ENCODE measurements at places on chromosomes 1 and 21.

GRCh38 chr1:99469550-99469971, 176.4 kb upstream of the PALMD start:
- DNase-seq: no peak

DNA sequence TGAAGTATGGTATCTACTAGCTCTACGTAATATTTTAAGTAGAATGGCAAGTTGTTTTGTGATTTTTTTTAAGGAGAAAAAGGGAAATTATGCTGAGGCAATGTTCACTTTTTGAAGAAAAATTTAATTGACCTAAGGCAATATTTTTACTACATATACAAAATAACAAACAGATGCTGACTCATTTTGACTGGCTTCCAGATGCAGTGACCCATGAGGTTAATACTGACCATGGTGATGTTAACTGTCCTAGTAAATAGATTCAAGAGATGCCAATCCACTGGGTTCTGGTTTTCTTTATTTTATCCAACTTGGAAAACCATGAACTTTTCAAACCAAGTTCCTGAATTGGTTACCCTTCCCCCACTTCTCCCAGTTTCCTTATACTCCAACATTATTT, 154.9 kb downstream of the CRB1 start:
- no peak for DNase-seq

- DNase-seq: peak; percentile 98
These were observed at the start of gene AHCYL1 for GRCh38 chr1:109984456-109985246. Gene AHCYL1, plus strand, starts transcription at chr1:109984765. Its CDS starts 288 bp downstream, at chr1:109985053.

DNA sequence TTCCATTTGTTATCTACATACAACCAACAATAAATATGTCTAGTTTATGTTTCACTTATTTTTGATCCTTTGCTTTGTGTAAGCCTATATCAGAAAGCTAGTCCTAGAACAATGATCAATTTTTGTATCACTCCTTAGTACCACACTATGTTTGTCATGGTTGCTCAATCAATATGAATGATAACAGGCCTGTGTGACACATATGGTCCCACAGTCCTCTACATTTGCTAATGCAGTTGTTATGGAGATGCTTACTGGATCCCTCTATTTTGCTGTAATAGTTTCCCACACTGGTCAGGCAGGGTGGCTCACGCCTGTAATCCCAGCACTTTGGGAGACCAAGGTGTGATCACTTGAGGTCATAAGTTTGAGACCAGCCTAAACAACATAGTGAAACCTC, 59.1 kb downstream of the ERO1B start:
- DNase-seq: no peak

DNA sequence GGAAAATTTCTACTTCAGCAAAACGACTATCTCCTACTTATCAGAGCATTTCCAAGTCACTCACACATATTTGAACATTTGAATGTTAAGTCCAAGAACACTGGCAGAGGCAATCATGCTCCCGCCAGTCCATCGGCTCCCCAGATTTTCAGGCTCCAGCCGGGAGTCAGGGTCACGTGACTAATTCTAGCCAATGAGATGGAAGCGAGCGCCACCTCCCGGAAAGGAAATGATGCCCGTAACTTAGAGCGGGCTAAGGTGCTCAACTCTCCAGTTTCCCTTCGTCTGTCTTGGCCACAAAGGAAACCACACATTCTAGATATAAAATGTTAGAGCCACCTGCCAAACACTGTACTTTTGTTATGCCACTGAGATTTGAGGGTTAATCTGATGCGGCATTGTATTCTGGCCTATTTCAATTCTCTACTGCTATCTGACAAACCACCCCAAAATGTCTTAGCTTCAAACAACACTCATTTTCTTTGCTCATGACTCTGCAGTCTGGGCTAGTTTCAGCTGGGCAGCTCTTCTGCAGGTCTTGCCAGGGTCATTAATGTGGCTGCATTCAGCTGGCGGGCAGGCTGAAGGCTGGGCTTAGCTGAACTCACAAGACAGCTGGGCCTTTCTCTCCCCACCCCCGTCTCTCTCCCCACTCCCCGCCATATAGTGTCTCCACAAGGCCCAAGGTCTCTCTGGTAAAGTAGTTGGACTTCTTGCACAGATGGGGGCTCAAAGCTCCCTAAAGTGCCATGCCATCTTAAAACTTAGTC, 16.5 kb upstream of the LHX4 start:
- no peak for DNase-seq

DNA sequence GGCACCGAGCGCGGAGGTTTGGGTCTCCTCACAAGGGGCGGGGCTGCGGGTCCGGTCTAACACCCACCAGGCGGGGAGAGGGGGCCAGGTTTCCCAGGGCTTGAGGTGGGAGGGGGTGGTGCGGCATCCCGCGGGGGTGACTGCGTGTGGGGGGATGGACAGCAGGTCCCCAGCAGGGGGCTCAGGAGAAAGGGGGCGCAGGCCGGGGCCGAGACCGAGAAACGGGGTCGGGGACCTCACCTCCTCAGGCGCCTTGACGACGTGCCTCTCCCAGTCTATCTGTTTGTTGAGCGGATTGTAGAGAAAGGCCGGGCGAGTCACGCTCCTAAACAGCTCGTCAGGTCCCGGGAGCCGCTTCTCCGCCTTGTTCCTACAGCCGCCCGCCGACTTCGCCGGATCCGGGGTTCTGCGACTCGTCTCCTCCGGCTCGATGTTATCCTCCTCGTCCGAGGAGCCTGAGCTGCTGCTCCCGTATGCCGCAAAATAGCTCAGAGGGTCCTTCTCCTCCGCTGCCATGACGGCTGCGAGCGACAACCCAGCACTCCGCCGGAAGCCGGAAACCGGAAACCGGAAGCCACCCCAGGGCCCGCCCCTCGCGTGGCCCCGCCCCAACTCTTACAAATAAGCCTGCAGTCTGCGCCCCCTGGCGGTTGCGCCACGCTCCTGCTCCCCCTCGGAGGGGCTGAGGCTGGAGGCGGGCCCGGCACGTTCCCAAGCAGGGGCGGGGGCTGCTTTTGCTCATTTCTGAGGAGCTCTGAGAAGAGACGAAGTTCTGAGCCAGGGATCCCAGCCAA, at the start of gene C1orf52:
C1orf52 (minus strand) TSS at position 545 of the 794 bp plus-strand sequence; CDS start at position 516, 29 bp downstream.
- peak; percentile 83 for DNase-seq

GRCh38 chr1:6030547-6031261, 15.0 kb upstream of the KCNAB2 start:
- no peak for DNase-seq

- no peak for DNase-seq
These were observed 46.3 kb downstream of the POU2F1 start for GRCh38 chr1:167266965-167267364.

DNA sequence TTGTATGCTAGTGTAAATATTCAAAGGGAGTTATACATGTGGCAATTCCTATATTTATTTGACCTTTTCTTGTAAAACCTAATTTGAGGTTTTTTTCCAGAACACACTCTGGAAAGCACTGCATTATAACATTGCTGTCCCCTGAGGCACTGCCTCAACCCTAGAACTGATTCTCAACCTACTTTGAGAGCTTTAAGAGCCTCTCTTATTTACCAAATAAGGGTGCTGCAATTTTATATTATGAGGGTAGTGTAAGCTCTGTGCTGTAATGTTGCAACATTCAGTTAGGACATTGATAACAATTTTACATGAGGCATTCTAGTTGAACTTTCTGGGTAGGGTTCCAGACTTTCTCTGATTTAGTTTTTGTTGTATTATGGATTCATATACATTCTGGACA, 302.2 kb upstream of the DEPDC1 start:
- no peak for DNase-seq

GRCh38 chr1:21622466-21623315, 46.5 kb downstream of the RAP1GAP start:
- DNase-seq: no peak

GRCh38 chr1:81379430-81379829, 421.3 kb upstream of the ADGRL2 start:
- no peak for DNase-seq

DNA sequence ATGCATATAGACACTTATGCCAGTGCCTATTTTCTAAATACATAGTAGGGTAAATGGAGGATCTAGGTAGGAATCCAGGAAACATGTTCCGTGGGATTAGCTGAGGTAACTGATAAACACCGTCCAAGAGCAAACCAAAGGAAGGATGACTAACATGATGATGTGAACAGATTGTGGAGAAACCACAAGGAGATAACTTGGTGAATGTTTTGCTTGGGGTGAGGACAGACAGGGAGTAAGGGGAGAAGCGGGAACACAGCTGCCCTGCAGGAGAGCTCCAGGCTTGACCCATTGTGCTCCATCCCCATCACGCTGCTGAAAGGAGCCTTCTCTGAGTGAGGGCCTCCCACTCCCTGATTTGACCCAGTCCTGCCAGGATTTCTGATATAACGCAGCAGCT, 87.0 kb upstream of the ZC3H11B start:
- DNase-seq: peak; percentile 10

DNA sequence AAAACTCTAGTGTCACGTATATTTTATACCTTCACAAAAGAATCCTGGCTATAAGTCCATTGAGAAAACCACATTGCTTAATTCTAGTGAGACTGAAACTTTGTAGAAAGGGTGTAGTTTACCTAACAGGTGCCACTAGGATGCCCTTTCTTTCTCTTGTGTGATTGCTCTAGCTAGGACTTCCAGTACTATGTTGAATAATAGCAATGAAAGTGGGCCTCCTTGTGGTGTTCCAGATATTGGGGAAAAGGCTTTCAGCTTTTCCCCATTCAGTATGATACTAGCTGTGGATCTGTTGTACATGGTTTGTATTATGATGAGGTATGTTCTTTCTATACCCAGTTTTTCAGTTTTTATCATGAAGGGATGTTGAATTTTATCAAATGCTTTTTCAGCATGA, 39.7 kb upstream of the CHODL start:
- no peak for DNase-seq

DNA sequence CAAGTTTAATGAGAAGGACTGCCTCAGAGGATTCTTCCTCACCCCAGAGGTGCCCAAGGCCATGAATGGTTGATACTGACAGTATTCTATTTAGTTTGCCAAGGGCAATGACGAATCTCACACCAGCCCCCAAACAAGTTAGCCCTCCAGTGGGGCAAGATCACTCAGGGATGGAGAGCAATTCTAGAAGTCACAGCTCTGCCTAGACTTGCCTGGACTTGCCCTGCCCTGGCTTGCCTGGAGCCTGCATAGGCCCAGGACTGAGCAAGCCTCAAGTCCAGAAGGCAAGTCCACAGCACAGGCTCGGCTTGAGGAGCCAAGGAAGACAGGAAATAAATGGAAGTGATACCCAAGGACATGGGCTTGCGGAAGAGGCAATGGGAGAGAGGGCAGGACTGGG, 39.5 kb upstream of the RGS16 start:
- DNase-seq: no peak

GRCh38 chr21:45861156-45861870, 120.3 kb upstream of the COL6A1 start:
- no peak for DNase-seq

GRCh38 chr1:199163267-199163666, 524.4 kb downstream of the PTPRC start:
- DNase-seq: no peak

- DNase-seq: no peak
These were observed 106.4 kb downstream of the ATF6 start for GRCh38 chr1:161872506-161872905.

GRCh38 chr1:43349594-43350306, 9.0 kb upstream of the CDC20 start:
- DNase-seq: peak; percentile 80

- DNase-seq: no peak
These were observed 4.2 kb downstream of the FLAD1 start for GRCh38 chr1:154987326-154987725.

- DNase-seq: no peak
These were observed 5.7 kb upstream of the ZDHHC18 start for GRCh38 chr1:26820784-26821269.

DNA sequence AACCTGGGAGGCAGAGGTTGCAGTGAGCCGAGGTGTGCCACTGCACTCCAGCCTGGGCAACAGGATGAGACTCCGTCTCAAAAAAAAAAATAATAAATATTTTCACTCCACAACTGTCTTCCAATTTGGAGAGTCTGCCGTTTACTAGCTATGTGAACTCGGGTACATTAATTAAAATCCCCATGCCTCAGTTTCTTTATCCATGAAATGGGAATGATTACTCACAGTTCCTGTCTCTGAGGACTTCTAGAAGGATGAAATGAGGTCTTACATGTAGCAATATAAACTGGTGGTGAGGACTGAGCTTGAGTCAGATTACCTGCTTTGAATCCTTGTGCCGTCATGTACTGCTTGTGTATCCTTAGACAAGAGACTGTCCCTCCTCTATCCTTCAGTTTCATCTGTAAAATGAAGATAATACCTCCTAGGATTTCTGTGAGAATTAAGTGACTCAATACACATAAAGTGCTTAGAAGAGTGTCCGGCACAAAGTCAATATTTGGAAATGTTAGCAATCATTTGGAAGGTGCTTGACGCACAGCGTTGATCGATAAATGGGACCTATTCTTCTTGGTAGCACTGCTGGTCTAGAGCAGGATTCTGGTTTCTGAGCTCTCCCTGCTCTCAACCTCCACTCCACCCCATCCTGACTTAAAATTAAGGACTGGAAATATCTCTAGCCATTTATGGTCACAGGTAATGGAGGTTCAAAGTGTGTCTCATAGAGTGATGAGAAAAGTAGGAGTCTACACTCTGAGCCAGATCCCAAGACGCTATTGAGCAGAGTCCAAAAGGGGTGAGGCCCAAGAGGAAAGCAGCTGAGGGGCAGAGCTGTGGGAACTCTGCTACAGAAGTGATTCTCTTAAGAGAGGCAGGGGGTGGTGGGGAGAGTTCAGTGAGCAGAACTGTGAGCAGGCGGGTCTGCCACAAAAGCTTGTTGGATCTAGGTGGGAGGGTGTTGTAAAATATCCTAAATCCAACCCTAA, 11.6 kb upstream of the DDI2 start:
- DNase-seq: no peak

GRCh38 chr1:111141245-111142220, 1.5 kb downstream of the CEPT1 start:
- DNase-seq: no peak

DNA sequence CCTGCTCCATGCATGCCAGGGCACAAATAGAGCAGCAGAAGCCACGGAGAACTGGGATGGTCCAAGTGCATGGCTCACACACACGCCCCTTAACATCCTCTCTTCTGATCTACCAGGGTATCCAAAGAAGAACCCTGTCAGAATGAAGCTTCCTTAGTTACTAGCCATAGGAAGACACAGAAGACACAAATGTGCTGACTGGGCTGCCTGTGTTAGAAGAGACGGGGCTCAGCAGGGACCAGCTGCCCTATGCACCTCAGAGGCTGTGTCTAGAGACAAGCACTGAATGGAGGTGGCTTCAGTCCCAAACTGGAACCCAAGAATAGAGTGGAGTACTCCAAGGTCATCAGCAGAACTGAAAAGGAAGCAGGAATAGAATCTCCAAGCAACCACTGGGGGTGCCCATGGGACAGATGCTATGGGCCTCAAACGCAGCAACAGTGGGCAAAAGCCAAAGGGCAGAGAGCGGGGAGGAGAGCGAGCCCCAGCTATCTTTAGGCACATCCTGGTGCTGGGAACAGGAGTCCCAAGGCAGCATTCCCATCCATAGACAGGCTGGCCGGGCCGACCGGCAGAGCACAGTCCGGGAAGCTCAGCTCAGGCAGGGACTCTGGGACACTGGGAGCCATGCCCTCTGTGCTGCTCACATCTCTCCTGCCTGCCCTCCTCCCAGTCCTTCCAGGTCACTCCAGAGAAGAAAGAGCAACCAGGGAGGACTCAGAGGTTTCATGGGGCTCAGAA, 9.5 kb downstream of the SLC6A9 start:
- DNase-seq: no peak

GRCh38 chr1:55146781-55147180, 68.4 kb downstream of the USP24 start:
- DNase-seq: no peak
